ENCODE measurements at places on chromosomes 7 and 10.

DNA sequence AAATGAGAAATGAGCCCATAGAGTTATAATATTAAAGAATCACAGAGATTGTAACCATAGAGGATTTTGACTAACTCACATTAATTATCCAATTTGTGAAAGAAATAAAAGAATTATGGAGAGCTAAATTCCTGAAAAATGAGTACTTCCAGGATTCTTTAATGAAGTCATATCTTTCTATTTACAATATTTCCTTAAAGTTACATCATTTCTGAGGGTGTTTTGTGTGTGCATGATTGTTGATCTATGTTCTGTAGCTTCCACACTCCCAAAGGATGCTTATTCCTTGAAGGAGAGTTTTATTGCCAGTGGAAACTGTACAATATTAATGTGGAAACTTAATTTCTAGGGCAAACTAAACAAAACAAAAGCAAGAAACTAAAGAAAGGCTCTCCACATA, 299.6 kb downstream of the MDFIC start:
- no peak for DNase-seq

- DNase-seq = no peak
Observed at GRCh38 chr7:80146545-80147182, 12.0 kb downstream of the GNAI1 start.

- no peak for DNase-seq
Observed at GRCh38 chr10:49039409-49039808, 75.9 kb downstream of the VSTM4 start.

DNA sequence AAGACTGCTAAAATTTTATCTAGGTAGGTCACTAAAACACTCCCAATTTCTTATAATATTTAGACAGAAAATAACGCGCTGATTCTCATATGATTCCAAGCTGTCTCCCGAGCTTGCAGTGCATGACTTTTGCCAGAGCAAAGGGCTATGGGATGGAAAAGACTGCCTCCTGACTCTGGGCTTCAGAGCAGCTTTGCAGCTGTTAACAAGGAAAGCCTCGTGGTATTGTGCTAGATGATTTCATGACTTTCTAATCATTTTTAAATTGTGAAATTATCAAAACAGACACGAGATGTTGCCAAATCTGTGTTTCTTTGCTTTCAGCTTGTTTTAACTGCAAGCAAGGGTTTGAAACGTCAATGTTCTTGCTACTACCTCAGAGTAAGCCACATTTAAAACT, 238.3 kb downstream of the AGMO start:
- DNase-seq = no peak

DNA sequence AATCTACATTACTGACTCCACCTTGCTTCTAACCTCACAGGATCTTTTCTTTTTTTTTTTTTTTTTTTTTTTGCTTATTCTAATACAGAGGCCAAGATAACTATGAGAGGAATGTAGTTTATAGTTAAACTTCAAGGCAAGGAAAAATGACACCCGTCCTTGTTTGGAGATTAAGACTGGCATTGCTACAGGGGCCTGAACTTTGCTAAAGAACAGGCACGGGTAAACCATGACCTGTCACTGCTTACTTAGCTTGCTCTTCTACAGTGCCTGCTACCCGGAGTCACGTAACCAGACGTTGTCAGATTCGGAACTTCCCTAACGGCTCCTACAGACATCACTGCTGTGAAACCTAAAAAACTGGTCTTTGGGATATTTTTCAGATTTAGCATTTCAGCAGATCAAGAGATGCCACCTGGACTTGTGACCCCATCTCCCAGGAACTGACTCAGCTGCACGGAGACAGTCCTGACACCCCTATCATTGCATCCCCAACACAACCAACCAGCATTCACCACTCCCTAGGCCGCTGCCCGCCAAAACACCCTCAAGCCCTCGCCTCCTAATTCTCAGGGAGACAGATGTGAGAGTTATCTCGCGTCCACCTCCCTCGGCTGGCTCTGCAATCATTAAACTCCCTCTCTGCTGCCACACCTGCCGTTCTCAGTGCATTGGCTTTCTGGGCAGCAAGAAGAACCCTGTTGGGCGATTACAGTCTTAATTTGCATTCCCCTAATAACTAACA, 27.5 kb downstream of the MAD1L1 start:
- no peak for DNase-seq

DNA sequence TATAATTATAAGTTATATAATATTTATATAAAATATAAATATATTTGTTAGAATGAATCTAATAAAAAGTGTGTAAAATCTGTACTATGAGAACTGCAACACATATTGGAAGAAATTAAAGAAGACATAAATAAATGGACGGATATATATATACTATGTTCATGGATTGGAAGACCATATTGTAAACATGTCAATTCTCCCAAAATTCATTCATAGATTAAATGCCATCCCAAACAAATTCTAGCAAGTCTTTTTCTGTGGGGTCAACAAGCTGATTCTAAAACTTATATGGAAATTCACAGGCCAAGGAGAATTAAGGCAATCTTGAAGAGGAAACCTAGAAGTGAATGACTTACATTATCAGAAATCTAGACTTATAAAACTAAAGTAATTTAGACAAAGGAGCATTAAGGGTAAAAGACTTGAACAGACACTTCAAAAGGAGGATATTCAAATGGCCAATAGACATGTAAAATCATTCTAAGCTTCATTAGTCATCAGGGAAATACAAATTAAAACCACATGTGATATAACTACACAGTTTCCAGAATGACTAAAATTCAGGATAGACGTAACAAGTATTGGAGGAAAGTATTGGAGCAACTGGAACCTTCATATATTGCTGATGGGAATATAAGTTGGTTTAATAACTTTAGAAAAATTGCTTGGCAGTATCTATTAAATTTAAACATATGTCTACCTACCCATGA, 225.9 kb downstream of the EMX2 start:
- no peak for DNase-seq

DNA sequence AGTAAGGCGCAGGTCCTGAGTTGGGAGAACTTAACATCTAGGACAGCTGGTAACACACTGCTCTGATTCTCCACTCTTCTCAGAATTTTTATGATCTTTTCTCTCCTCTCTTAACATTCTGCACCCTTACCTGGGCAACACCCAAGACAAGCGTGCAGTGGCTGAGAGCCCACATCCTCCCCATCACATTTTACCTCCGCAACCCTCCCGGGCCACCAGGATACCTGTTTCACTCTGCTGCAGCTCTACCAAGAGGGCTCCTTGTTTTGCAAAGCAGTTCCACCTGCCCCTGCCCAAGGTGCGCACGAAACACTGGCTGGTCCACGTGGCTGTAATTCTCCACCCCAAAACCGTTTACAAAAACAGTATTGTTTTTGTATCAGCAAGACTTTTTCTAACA, 81.5 kb downstream of the ITIH5 start:
- DNase-seq = no peak

- DNase-seq = no peak
Observed at GRCh38 chr10:3142146-3142875, 30.3 kb downstream of the PITRM1 start.

DNA sequence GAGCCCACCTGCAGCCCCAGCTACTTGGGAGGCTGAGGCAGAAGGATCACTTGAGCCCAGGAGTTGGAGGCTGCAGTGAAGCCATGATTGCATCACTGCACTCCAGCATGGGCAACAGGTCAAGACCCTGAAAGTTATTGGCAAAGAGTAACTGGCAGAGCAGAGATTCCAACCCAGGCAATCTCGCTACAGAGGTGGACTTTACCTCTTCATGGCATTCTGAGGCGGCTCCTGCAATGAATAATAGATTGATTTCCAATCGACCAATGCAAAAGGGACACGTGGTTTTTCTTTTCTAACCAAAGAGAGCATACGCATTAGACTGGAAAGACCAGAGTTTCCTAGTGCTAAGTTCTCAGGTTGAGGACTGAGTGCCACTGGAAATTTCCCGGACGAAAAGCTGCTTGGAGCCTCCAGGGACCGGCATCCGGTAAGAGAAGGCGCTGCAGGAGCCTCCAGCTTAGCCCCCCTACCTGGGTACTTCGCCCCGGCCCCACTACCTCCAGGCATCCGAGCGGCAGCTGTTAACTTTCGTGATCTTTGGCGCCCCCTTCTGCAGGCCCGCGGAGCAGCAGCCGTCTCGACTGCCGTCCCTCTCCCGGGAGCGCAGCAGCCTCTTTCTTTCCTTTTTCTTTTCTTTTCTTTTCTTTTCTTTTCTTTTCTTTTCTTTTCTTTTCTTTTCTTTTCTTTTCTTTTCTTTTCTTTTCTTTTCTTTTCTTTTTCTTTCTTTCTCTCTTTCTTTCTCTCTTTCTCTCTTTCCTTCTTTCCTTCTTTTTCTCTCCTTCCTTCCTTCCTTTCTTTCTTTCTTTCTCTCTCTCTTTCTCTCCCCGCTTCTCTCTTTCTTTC, 4.1 kb downstream of the MBLAC1 start:
- DNase-seq = peak; percentile 84

DNA sequence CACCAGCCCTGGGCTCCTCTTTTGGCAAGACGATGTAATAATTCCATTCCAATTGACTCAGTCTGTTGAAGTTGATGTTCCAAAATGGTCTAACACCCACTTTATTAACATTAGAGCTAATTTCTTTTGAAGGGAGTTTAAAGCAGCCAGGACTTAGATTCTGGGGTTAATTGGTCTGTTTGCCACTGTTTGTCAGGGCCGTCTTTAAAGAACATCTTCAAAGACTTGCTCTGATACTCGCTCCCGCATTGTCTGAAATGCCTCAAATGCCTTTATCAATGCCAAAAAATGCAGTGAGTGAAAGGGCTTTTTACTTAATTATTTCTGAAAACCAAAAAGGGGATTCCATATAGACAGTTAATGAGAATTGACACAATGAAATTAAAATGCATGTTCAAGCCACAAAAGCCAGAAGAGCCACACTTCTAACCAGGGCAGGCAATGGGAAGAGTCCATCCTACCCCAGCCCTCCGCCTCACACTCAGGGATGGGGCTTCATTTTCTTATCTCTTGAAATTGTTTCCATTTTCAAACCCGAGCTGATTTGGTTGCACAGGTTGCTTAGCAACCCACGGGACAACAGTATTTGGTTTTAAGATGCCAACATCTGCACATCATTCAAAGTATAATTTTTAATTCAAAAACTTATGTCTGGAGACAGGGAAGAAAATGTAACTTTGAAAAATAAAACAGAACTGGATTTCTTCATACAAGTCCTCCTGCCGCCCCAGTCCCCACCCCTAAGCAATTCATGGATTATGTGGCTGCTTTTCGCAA, 163.0 kb downstream of the FGFR2 start:
- no peak for DNase-seq

DNA sequence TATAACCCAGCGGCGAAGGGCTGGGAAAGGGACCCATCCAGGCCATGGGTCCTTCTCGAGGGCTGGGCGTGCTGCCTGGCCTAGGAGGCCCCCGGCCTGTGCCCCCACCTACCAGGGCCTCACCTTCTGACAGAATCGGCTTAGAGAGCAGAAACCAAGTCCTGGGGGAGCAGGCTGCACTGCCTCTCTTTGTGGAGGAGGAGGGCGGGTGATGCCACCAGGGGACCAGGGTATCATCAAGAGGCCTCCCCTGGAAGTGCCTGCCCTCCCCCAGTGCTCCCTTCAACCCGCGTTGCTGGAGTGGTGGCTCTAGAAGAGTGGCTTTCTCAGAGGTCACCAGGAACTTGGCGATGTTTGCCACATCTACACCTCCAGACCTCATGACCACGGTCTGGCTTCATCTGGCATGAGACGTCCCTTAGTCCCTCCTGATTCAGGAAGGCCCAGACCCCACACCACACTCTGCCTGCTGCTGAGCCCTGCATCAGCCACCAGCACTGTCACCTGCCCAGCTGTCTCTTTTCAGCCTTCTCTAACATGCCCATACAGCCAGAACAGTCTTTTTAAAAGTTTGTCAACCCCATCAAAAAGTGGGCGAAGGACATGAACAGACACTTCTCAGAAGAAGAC, 31.9 kb downstream of the FKBP6 start:
- DNase-seq = no peak

DNA sequence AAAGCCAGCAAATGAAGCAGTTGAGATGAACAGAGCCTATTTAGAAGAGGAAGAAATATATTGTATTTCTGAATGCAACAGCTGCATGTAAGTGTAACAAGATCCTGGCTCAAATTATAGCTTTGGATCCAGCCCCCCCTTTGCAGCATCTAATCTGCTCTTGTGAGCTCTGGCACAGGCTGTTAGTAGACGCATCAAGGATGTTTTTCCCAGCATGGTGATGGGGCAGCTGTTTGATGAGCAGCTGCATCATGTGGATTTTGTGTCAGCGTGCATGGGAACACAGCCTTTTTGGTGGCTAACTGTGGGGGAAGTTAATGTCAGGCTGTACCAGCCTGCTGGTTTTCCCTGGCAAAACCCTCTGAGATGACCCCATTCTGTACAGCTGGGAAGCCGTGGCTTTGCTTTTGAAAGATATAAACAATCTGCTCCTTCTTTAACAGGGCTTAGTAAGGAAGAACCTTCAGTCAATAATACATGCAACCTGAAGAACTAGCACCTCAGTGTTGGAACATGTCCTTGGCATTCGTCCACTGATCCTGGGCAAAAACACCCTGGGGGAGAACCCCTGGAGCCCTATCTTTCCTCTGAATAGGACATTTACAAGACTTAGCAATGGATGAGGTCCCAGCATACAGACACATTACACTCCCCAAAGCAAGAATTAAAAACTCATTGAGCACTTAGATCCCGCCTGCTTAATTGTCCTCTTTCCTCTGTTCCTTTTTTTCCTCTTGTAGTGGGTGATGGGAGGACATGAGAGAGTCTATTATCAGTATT, 70.6 kb downstream of the NPS start:
- DNase-seq = no peak

- DNase-seq = peak; percentile 61
Observed at GRCh38 chr7:107874605-107875446, 16.2 kb upstream of the DLD start.

GRCh38 chr7:108267615-108268014, 137.5 kb upstream of the LAMB4 start:
- DNase-seq = no peak

DNA sequence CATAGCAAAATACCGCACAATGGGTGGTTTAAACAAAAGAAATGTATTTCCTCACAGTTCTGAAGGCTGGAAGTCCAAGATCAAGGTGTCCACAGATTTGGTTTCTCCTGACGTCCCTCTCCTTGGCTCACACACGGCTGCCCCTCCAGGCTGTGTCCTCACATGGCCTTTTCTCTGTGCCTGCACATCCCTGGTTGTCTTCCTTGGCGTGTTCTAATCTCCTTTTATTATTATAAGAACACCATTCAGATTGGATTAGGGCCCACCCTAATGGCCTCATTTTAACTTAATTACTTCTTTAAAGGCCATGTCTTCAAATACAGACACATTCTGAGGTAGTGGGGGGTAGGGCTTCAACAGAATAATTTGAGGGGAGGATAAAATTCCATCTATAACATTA, 87.9 kb downstream of the FZD1 start:
- no peak for DNase-seq

GRCh38 chr10:133445268-133445732, 8.4 kb upstream of the SCART1 start:
- peak; percentile 21 for DNase-seq

DNA sequence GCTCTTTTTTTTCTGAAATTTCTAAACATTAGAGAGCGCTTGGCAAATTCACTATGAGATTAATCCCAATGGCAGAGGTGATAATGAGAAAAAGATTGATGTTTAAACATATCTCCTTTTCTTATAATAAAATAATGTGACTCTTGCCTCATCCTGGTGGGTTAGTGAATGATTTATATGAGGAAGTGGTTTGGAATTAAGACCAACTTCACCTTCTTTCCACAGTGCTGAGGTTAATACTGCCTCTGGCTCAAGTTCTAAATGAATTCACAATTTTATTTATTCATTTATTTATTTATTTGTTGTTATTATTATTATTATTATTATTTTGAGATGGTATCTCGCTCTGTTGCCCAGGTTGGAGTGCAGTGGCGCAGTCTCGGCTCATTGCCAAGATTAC, 40.5 kb upstream of the ADO start:
- DNase-seq = no peak

- no peak for DNase-seq
Observed at GRCh38 chr7:83806538-83806937, 157.6 kb upstream of the SEMA3E start.

Data from GM13976 (cell line).